Neural crest cell (in vitro differentiated cells): ENCODE measurements at places on chromosomes 3 and 15.

- no peak for DNase-seq
Observed at GRCh38 chr3:72223116-72223515, 438.2 kb upstream of the PROK2 start.

DNA sequence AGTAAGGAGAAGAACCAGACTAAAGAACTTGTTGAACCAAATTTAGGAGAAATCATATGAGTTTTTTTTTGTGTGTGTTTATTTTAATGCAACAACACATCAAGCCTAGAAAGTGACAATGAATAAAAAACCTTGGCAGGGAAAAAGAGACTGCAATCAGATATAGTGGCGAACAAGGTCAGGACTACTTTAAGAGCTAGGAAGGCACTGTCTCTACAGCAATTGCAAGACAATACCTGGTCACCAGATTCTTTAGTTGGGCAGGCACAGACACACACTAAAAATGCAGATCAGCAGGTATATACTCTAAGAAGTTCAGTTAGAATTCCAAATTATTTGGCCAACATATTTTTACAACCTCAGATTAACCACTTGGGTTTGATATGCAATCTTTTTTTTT lies 30.8 kb upstream of the GMPPB start:
- no peak for DNase-seq

DNA sequence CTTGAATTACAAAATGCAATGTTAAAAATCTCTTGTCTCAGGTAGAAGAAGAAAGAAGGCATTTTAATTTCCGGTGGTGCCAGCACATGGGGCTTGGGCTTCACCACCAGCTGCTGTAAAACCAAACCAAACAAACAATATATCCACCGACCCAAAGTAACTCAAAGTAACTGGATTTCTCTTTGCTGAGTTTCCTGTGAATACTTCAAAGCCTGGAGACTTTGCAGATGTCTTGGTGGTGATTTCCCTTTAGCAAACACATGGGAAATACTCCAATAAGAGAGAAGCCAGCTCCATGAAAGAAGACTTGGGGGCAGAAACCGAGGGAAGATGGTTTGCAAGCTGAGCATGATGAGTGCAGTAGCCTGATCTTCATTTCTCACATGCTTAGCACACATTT lies 62.6 kb downstream of the EIF4E3 start:
- no peak for DNase-seq

- no peak for DNase-seq
Observed at GRCh38 chr3:9879830-9880549, at the start of gene CIDEC. TSS of gene CIDEC (minus strand) at chr3:9880253. CDS start at chr3:9878486, 1,767 bp downstream.

DNA sequence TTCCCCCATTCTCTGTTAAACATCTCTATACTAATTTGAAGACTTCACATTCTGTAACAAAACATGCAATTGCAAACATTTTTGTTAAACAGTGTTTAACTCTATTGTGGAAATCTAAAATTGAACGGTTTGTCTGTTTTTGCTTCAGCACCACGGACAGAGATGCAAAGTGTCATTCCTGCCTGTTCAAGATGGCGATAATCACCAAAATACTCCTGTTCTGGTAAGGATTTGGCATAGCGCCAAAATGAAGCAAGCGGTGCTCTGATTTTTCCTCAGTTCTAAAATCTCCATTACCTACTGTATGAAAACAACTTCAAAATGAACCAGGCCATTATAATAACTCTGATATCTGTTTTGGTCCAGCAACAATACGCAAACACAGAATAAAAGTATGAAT lies 129.7 kb upstream of the TUSC7 start:
- DNase-seq, result peak; percentile 33

DNA sequence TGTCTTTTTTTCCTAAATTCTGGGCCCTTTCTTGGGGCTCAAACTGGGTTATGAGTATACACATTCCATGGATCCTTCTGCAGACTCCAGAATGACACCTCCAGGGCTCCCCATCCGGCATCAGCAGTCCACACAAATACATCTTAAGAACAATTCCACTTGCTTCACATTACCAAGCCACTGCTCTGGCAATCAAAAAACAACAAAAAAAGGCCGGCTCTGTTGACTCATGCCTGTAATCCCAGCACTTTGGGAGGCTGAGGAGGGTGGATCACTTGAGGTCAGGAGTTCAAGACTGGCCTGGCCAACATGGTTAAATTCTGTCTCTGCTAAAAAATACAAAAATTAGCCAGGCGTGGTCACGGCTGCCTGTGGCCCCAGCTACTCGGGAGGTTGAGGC lies 49.9 kb upstream of the LPP start:
- DNase-seq, result no peak

DNA sequence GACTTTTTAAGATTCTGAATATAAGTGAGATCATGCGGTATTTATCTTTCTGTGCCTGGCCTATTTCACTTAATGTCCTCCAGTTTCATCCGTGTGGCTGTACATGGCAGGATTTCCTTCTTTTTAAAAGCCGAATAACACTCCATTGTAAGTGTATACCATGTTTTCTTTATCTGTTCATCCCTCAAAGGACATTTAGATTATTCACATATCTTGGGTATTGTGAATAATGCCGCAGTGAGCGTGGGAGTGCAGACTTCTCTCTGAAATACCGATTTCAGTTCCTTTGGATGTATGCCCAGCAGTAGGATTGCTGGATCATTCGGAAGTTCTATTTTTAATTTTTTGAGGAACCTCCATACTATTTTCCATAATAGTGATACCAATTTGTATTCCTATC lies 136.1 kb downstream of the APBA2 start:
- no peak for DNase-seq

DNA sequence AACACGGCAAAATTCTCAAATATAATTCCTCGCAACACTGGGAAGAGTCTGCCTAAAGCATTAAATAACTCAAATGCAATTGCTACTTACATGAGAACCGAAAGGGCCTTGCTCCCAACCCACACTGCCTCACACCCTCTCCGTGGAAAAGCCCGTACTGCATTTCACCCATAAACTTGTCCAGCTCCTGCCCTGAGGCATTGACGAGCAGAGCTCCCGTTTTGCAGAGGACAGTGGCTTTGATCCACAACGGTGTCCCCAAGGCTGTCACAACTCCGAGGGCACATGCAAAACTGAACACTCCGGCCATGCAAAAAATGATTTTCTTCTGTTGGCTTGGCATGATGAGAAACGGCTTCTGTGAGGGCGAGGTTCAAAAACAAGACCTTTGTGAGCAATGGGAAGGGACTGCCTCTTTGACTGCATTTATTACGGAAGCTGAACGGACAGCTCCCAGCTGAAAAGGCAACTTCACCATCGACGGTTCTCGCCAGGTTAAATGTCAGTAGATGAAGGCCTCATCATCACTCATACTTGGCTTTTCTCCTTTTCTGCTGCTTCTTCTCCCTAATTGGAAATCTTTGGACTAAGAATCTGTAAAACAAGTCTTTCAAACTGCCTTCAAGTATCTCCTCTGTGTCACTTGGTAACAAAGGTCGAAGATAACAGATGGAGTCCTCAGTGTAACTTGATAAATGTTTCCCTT lies at the start of gene CLRN1:
Gene CLRN1 (minus strand): TSS at position 362 of the 706 bp plus-strand sequence. CDS start 19 bp downstream, at position 343.
- DNase-seq, result no peak

- no peak for DNase-seq
Observed at GRCh38 chr3:154361099-154361498, 36.8 kb upstream of the DHX36 start.

DNA sequence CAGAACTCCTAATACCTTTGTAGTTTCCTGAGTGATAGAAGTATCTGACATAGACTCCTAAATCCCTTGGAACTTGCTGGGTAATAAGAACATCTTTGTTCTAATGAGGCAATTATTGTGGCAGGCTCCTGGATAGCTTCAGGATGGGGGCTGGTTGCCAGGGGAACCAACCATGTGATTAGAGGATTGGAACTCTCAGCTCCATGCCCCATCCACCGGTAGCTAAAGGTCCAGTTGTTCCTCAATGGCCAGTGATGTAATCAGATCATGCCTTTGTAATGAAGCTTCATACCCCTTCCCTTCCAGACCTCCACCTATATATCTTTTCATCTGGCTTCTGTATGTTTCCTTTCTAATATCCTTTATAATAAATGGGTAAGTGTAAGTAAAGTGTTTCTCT lies 221.2 kb upstream of the ALCAM start:
- no peak for DNase-seq

DNA sequence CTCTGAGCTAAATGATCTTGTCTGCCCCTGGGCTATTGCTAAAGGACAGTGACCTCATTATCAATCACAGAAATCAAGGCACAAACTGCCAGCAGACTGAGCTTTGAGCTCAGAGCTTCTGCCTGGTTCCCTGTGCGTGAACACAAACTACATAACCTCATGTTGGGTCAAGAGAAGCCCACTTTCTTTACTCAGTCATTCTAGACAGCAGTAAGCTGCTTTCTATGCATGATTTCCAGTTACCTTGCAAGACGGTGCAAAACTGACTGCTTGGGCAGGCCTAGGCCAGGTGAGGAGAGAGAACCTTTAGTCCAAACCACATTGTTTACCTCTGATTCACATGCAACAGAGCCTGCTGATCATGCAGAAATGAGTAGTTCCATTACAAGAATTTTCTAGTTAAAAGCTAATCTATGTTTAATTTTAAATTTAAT lies 75.1 kb downstream of the ARRDC4 start:
- DNase-seq, result no peak

DNA sequence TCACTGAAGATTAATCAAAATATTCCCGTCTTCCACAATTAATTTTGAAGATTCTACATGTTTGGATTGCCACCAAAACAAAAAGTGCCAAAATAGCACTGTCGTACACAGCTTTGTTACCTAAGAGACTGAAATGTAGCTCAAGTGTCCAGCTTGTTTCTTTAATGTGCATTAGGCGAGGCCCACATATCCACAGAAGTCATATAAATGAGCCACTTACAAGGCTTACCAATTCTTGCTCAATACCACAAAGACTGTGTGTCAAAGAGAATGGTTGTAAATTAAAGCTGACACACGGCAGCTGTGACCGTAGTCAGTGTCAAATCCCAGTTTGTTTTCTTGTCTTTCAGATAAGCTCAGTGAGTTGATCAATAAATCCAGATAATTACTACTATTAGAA lies 639.4 kb upstream of the TBL1XR1 start:
- DNase-seq, result no peak

GRCh38 chr3:56282341-56282740 lies 185.9 kb downstream of the ERC2 start:
- no peak for DNase-seq

- DNase-seq, result no peak
Observed at GRCh38 chr3:25552251-25552650, 112.5 kb downstream of the TOP2B start.

- no peak for DNase-seq
Observed at GRCh38 chr15:85462029-85462428, 81.6 kb downstream of the AKAP13 start.

DNA sequence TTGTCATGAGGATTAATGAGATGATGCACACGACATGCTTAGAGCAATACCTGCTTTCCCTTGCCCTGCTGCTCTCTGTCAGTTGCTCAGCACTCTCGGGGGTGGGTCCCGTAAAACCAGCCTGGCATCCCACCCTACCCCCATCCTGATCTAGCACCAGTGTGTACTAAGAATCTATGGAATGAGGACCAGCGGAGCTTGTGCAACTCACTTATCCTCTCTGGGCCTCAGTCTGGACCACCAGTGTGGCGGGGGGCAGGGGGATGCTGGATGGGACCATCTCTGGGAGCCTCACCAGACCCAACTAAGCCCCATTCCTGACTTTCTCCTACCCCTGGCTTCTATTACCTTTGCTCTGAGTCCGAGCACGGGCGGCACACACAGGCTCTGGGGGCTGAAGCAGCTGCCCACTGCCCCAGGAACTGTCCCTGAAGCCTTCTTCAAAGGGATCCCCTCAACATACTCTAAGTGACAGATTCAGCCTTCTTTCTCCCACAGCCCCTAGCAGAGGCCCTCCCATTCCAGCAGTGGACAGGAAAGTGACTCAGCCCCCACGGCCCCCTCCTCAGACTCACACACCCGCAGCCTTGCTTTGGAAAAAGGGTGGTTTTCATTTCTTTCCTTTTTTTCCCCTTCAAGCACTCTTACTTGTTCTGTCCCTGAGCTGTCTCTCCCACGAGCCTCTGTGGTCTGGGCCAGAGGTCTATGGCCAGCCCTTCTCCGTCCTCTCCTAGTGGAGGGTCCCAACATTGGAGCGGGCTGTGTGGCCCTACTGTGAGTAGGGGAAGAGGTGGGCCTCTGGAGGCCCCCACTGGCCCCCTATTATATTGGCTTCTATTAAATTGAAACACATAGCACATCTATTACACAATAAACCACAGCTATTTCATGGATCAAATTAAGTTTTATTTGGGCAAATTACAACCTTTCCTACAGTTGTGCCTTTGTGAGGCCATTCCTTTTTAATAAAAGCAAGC lies 100.3 kb downstream of the SMAD6 start:
- DNase-seq, result no peak

- no peak for DNase-seq
Observed at GRCh38 chr15:70356919-70357318, 259.2 kb upstream of the TLE3 start.

GRCh38 chr3:70065696-70066253 lies 66.2 kb downstream of the SAMMSON start:
- DNase-seq, result peak; percentile 6

- no peak for DNase-seq
Observed at GRCh38 chr3:69428657-69429255, 42.9 kb upstream of the FRMD4B start.

GRCh38 chr3:25169151-25169550 lies 258.9 kb upstream of the RARB start:
- no peak for DNase-seq

- DNase-seq, result peak; percentile 90
Observed at GRCh38 chr3:135503760-135504686, 461.5 kb upstream of the PPP2R3A start.

GRCh38 chr3:123655400-123655799 lies 70.5 kb upstream of the HACD2 start:
- no peak for DNase-seq

DNA sequence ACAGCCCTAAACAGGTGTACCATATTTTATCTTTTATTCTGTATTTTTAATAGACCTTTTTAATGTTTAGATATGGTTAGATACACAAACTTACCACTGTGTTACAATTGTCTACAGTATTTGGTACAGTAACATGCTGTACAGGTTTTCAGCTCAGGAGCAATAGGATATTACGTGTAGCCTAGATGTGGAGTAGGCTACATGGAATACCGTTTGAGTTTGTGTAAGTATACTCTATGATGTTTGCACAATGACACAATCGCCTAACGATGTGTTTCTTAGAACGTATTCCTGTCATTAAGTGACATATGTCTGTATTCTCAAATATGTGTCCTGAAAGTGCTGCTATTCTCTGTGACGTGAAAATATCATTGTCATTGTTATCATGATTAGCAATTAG lies 62.6 kb downstream of the MFSD1 start:
- DNase-seq, result no peak

GRCh38 chr15:38670128-38671005 lies 105.8 kb upstream of the RASGRP1 start:
- DNase-seq, result no peak

GRCh38 chr3:53040351-53040820 lies 5.5 kb downstream of the SFMBT1 start:
- DNase-seq, result no peak
